ENCODE measurements at places on chromosomes 11 and 22. TPM values are rescaled to one million over a fixed set of nuclear protein-coding genes. Genes with fewer than 3 reads are reported as not detected.

C11orf16 gene
- not detected for total RNA-seq

OR5A1 gene
- not detected for total RNA-seq

OR52B4 gene
- not detected for total RNA-seq

APOA4 gene
- not detected for total RNA-seq

MMP27 gene
- not detected for total RNA-seq

FOLR1 gene
- not detected for total RNA-seq

LDHAL6A gene
- not detected for total RNA-seq

CREB3L1 gene
- 66.7 TPM for total RNA-seq

RCOR2 gene
- total RNA-seq, result 1.7 TPM

GRIA4 gene
- total RNA-seq, result 12.2 TPM

PNPLA3 gene
- 8.2 TPM for total RNA-seq

OR5P2 gene
- under 0.01 TPM for total RNA-seq

Data from fibroblast of villous mesenchyme (primary cell).